ENCODE measurements at places on chromosomes 13 and 19. TPM values are rescaled to one million over a fixed set of nuclear protein-coding genes. Genes with fewer than 3 reads are reported as not detected.

Gene GPR4
- total RNA-seq: not detected

Gene SMIM44
- total RNA-seq: not detected

Gene CEACAM5
- total RNA-seq: not detected

Gene FBXO27
- under 0.01 TPM for total RNA-seq

Gene ICAM4
- total RNA-seq: 2.3 TPM

Gene CLDN10
- not detected for total RNA-seq

Gene MAP1S
- 10.6 TPM for total RNA-seq

Gene SLC17A7
- not detected for total RNA-seq

Gene WDR87
- not detected for total RNA-seq

Gene TEX26
- total RNA-seq: not detected

Gene ACP7
- total RNA-seq: not detected

Gene IGFL4
- not detected for total RNA-seq

Gene KLK8
- total RNA-seq: not detected

Gene REEP6
- 1.3 TPM for total RNA-seq

Gene FUT3
- total RNA-seq: not detected

Gene C19orf85
- not detected for total RNA-seq

Gene MOB3A
- 9.3 TPM for total RNA-seq

Gene ZNF844
- total RNA-seq: 12.0 TPM

Gene GPC5
- 1.8 TPM for total RNA-seq

Gene SRRM5
- total RNA-seq: not detected

Gene KIR3DL1
- not detected for total RNA-seq

Gene MAB21L1
- 0.83 TPM for total RNA-seq

Gene RNF225
- total RNA-seq: not detected

Gene WDR62
- total RNA-seq: 4.5 TPM

Gene RFPL4A
- not detected for total RNA-seq

Gene ACER1
- total RNA-seq: not detected

Gene ZNF850
- 7.2 TPM for total RNA-seq

Gene C19orf81
- total RNA-seq: not detected

Gene PLIN4
- under 0.01 TPM for total RNA-seq

Gene NFIX
- total RNA-seq: 10.0 TPM

Gene CYP2F1
- not detected for total RNA-seq

Gene IGFL2
- not detected for total RNA-seq

Gene RYR1
- total RNA-seq: not detected

Gene TUBA3C
- not detected for total RNA-seq

Gene MAP3K10
- 1.8 TPM for total RNA-seq

Gene ABHD8
- total RNA-seq: 3.9 TPM

Gene FBXO46
- 2.2 TPM for total RNA-seq

Gene ZNF665
- total RNA-seq: 3.0 TPM

Gene METTL21C
- not detected for total RNA-seq

Gene ZNF433
- total RNA-seq: 6.4 TPM

Gene BRME1
- 0.28 TPM for total RNA-seq

Gene RNF17
- 0.28 TPM for total RNA-seq
